ENCODE measurements at places on chromosomes 2 and 18.

- no peak for DNase-seq
These were observed 151.4 kb upstream of the XPO1 start for GRCh38 chr2:61689568-61689967.

DNA sequence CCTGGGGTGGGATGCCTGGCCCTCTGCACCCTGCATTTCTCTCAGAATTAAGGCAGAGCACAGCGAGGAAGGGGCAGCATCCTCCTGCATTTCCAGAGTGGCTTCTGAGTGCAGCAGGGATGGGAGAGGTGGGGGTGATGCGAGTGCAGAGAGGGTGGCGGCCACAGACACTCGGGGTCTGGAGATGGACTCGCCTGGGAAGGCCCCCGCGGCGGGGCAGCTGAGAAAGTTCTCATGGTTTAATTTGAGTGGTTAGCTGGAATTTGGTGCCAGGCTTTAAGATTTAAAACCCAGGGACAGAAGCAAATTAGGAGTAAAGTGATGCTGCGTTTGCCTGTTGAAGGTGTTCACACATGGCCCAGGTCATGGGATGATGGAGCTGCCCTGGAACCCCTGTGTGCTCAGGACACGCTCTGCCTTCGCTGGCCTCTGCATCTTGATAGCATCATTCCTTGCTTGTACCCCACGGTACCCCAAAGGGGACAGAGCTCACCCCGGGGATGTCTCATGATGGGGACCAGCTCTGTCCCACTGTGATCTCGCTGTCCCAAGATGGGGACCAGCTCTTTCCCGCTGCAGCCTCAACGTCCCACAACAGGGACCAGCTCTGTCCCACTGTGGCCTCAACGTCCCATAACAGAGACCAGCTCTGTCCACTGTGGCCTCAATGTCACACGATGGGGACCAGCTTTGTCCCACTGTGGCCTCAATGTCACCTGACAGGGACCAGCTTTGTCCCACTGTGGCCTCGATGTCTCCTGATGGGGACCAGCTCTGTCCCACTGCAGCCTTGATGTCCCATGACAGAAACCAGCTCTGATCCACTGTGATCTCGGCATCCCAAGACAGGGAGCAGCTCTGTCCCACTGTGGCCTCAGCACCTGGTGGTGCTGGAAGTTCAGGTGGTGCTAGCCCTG, 27.5 kb downstream of the TMEM18 start:
- no peak for DNase-seq

GRCh38 chr18:79626905-79627749, 52.5 kb upstream of the CTDP1 start:
- DNase-seq, result no peak

DNA sequence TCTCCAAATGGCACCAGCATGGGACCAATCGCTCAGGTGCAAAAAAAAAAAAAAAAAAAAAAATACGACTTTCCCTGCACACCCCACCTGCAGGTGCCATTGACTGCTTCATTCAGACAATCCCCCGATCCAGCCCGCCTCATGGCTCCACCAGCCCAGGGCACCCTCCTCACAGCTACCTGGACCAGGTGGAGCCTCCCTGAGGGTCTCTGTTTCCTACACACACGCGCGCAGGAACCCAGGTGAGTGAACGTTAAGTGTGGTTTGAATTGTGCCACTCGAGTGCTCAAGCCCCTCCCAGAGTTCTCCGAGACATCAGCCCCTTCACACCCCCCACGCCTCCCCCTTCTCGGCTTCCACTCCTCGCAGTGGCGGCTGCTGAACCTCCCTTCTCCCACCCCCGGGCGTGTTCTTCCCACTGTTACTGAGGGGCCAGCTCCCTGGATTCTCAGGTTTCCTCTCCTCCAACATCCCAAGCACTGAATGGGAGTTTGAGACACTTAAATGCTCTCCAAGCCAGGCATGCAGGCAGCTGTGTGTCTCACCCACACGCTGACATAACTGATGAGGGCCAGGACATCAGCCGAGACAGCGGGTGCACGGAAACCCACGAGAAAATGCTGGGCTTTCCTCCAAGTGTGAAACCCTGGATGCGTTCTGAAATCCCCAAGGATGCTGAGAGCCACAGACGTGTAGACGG, 88.8 kb upstream of the SNTG2 start:
- no peak for DNase-seq

DNA sequence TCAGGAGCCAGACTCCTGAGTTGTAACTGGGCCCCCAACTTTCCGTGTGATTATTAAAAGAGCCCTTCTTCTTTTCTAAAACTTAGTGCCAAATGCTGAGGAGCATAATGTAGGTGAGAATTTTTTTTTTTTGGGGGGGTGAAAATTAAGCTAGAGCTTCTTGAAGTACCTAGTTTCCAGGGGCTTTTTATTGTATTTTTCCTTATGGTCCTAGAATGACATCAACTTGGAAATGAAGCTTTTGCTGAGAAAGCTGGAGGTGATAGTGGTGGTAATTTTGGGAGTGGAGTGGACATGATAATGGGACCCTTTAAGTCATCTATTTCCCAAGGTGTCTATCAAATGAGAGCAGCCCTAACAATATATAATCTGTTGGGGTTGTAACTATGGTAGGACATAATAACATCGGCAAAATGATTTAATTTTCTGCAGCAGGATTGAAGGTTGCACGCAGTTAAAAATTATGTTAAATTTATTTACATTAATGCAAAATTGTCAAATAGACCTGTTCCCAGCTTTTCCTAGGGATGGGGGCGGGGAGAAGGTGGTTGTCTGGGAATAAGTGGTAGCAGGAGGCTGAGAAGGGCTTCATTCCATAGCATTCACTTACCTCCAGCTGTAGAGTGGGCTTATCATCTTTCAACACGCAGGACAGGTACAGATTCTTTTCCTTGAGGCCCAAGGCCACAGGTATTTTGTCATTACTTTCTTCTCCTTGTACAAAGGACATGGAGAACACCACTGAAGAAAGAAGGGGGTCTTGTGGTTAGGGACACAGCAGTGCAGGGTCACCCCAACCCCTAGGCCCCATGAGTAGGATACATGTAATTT, 5.7 kb downstream of the IL1B start:
- no peak for DNase-seq

GRCh38 chr18:56448751-56449150, 189.6 kb downstream of the TXNL1 start:
- no peak for DNase-seq

GRCh38 chr2:210630873-210631560, 74.6 kb downstream of the CPS1 start:
- no peak for DNase-seq

DNA sequence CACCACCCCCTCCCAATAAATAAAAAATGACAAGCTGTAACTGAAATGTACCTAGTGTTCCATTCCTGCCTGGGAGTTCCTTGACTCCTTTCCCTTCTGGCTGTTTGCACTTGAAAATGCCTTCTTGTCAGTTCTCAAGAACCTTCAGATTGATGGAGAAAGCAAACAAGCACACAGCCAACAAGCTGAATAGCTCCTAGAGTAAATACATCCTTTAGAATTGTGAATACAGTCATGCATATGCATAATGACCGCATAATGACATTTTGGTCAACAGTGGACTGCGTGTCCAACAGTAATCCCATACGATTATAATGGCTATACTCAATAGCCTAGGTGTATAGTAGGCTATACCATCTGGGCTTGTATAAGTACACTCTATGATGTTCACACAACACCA, 97.0 kb downstream of the LYPD6 start:
- no peak for DNase-seq

DNA sequence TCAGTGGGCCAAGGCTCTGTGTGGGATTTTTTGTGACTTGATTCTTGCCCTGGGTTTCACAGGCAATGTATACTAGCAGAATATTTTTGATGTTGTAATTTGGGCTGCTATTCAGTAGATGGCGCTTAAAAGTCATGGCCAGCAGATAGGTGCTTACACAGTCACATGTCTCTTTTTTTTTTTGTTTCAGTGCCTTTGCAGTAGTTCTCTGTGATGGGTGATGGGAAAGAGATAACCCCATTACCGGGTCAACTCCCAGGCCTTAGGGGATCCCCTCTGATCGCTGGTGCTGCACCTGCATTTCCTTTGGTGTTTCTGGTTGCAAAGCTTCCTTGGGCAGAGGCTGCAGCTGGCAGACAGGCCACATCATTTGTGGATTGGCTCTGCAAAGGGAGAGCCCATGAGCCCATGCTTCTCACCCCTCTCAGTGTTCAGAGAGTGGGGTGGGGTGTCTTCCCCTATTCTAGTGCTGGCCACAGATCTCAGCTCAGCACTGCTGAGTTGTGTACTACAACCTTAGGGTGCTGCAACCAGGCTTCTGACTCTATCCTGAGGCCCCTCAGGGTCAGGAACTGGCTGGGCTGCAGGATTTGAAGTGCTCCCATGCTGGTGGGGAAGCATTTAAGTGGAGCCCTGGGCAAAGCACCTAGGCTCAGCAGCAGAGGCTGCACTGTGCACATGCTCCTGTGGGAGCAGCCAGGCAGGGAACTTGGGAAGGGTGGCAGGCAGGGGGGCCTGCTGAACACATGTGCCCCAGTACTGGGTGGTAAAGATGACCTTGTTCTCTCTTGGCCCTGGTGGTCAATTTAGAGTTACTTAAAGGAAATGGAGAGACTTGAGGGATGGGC, 219.8 kb upstream of the SPHKAP start:
- DNase-seq, result no peak

DNA sequence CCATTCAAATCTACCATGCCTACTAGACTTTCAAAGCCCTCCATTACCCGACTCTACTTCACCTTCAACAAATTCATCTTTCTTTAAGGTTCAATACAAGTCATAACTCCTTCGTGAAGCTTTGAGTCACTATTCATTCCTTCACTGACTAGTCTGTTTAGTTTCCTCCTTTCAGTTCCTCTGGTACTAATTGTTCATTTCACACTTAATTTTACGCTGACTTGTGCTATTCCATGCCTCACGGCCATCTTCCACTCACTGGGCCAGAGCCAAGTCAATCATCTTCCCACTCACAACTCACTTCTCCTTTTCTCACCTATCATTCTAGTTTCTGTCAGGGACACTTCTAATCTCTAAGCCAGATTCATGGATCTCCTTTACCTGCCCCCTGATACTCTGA, 136.2 kb downstream of the MTX2 start:
- DNase-seq, result no peak

GRCh38 chr2:72863046-72863445, 24.2 kb upstream of the SPR start:
- no peak for DNase-seq

- no peak for DNase-seq
These were observed 91.4 kb upstream of the AQP4 start for GRCh38 chr18:26956863-26957262.

DNA sequence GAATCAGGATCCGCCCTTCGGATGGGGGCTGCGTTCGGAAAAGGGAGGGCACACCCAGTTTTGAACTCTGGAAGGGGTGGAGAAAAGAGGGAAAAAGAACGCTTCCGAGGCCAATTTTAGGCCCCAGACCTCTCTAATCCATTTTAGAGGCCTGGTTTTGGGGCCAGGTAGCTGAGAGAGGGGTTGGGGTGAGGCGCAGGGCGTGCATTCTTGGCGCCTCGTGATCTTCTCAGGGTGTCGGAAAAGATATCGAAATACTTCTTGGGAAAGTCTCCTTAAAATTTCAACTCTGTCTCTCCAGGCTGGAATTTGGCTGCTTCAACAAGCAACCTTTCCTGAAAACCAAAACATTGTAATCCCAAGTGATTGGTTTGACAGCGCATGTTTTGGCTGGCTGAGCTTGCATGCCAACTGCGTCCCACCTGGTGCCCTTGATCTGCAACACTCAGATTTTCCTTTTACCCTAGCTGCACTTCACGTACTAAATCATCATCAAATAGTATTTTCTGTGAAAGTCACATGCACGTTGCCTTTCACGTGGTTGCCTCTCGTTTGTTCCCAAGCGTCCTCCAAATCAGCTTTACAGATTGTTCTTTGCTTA, 864 bp upstream of the XPO1 start:
- peak; percentile 69 for DNase-seq

- DNase-seq, result no peak
These were observed 76.5 kb upstream of the B3GNT2 start for GRCh38 chr2:62119311-62119974.

- no peak for DNase-seq
These were observed 64.0 kb downstream of the RALBP1 start for GRCh38 chr18:9539283-9539682.

- no peak for DNase-seq
These were observed 57.8 kb upstream of the GPR45 start for GRCh38 chr2:105183555-105184323.

DNA sequence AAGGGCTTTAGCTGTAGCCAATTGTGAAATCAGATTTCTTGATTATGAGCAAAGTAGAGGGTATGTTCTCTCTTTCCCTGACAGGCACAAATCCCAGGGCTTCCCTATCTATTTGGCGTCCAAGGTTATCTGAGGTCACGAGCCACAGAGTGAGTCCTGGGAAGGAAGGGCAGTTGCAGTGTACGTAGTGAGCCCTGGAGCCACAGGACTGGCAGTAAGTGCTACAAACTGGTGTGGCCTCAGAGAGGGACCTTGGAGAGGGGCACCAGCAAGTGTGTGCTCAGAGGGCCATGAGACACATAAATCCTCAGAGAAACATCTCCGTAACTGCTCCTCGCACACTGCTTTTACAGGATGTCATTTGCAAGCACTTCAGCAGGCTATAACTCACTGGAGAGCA, 115.5 kb upstream of the SH3BP4 start:
- no peak for DNase-seq

DNA sequence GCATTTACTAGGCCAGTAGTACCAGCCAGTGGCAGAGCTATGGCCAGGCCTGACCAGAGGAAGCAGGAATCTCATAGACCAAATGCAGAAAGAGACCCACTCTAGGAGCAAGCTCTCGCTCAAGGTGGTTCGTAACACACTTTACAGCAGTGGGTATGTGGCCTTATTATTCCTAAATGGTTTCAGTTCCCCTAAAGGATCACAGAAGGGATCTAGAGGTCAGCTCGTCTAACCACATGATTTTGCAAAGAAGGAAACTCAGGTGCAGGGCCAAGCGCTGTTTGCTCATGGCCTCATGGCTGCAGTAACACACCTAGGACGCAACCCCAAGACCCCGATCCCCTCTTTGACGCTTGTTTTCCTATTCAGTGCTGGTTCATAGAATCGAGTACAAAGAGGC, 65.5 kb upstream of the ATG16L1 start:
- DNase-seq, result no peak

GRCh38 chr2:136347981-136348380, 230.0 kb upstream of the CXCR4 start:
- no peak for DNase-seq

DNA sequence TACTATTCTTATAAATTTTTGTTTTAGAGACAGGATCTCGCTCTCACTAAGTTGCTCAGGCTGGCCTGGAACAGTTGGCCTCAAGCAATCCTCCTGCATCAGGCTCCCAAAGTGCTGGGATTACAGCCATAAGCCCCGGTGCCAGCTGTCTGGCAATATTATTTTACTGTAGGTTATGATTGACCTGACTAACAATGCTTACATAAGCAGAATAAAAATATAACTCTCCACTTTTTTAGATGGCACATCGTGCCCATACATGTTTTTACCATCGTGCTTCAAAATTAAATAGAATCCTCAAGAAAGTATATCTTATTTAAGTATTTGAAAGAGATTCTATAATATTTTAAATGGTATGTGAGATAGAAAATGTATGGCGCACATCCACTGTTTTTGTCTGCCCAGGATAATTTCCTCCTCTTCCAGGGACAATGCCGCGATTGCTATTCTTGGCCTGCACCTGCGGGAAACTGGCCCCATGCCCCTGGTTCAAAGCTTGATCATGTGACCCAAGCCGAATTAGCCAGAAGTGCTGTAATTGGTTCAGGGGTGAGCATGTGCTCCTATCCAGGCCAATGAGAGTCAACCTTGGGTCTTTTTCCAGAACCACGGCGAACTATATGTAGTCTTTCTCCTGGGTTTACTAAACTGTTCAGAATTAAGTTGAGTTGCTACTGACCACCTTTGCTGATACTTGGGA, 38.3 kb upstream of the GREB1L start:
- DNase-seq, result no peak

Data from T-cell (primary cell).